ENCODE measurements at places on chromosomes 3 and 15.

GRCh38 chr3:114527036-114527644, 233.3 kb downstream of the TIGIT start:
- no peak for ATAC-seq

GRCh38 chr15:48313216-48313615, 18.0 kb upstream of the DUT start:
- no peak for ATAC-seq

DNA sequence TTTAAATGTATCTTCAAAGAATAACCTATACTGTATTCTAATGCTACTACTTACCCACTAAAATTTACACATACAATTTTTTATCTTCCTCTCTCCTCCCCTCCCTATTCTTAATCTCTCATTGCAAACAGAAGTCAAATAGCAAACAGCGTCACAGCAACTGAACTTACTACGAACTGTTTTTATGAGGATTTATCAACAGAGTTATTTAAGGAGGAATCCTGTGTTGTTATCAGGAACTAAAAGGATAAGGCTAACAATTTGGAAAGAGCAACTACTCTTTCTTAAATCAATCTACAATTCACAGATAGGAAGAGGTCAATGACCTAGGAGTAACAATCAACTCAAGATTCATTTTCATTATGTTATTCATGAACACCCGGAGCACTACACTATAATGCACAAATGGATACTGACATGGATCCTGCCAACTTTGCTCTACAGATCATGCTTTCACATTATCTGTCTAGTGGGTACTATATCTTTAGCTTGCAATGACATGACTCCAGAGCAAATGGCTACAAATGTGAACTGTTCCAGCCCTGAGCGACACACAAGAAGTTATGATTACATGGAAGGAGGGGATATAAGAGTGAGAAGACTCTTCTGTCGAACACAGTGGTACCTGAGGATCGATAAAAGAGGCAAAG, 984 bp downstream of the FGF7 start:
- no peak for ATAC-seq

DNA sequence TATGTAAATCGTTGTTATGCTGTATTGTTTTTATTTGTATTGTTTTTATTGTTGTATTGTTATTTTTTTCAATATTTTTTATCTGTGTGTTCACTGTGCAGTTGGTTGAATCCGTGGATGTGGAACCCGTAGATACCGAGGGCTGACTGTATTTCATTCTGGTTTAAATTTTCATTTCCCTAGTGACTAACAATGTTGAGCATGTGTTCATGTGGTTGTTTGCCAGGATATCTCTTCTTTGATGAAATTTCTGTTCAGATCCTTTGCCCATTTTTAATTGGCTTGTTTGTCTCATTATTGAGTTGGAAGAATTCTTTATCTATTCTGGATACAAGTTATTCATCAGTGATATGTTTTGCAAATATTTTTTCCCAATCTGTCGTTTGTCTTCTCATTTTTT, 29.7 kb downstream of the STOML1 start:
- no peak for ATAC-seq

DNA sequence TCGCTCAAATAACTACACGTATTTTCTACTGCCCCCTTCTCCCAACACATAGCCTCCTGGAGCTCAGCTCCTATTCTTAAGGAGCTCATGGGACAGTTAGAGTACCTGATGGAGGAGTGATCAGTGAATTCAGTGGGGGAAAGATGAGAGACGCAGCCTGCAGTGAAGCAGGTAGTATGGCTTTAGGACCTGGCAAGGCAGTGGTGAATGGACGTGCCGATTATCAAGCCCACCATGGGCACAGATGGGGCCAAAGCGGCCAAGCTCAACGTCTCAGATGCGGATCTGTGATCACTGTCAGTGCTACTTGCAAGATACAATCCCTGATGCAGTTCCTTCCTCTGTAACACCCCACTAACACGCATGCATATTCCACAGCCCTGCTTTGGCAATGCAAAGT, 45.8 kb upstream of the ATP2B2 start:
- no peak for ATAC-seq

DNA sequence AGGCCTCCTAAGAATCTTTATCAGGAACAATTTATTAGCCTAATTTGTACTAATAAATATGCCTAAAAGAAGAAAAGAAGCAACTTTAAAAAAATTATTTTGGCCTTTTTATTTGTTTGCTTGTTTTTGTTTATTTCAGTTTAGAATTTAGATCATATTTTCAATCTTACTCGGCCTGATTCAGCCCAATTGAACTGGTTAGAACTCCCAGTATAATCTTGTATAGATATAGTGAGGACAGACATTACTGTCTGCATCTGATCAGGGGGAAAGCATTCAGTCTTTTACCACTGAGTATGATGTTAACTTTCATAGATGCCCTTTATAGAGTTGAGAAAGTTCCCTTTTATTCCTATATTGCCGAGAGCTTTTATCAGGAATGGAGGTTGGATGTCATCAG, 56.0 kb upstream of the CSTA start:
- ATAC-seq = no peak

GRCh38 chr3:176041812-176042211, 1155.5 kb downstream of the TBL1XR1 start:
- ATAC-seq = no peak

- no peak for ATAC-seq
Measured at GRCh38 chr3:142898346-142899213, 9.7 kb upstream of the PCOLCE2 start.

- no peak for ATAC-seq
Measured at GRCh38 chr3:14142567-14143270, 17.9 kb downstream of the TMEM43 start.

GRCh38 chr3:69511361-69511760, 125.5 kb upstream of the FRMD4B start:
- ATAC-seq = no peak

- no peak for ATAC-seq
Measured at GRCh38 chr3:6079561-6080179, 781.2 kb upstream of the GRM7 start.

DNA sequence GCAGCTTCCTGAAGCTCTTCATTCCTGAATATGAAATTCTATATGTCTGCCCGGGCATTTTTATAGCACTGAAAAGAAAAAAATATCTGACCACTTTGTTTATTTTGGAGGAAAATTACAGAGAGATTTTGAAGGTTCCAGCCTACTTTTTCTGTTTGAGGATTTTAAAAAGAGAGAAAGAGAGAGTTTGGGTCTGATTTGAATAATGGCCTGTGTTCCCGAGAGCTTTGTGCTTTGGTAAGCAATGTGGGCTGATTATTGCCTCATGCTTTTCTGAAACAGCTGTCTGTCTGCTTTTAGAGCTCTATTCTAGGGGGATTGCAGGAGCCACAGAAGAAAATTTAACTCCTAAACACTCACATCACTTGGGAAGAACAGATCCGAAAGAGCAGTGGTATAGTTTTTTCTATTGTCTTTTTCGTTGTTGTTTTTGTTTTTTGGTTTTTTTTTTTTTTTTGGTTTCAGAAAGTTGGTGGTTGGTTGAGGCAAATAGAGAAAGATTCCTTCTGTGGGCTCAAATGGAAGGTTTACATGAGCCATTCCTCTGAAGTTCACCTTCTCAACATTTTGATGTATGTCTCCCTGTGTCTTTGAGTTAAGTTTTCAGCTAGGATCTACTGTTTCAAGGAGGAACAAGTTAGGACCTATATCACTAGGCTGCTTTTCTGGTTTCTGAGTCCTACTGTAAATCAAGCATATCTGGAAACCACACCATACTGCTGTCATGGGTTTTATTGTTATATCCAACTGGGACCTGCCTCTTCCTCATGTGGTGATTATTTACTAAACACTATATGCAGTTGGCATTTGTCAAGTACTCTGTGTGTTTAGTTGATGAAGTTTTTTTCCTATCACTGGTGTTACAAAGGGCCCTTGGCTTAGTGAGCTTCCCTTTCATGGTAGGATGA, 178.9 kb downstream of the KCNMB2 start:
- ATAC-seq = no peak
